Placental pericyte (primary cell): ENCODE measurements at places on chromosomes 5 and 9. TPM values are rescaled to one million over a fixed set of nuclear protein-coding genes. Genes with fewer than 3 reads are reported as not detected.

CIZ1 gene
- 47.1 and 63.0 TPM in 2 replicates for total RNA-seq

INSL4 gene
- total RNA-seq: not detected in 2 replicates

NPR3 gene
- total RNA-seq: 2.0 and 6.4 TPM in 2 replicates

ACTBL2 gene
- total RNA-seq: 1.8 and 3.3 TPM in 2 replicates

C5orf58 gene
- total RNA-seq: under 0.01 TPM in 1 of 2 replicates, not detected in the other

OR1J1 gene
- not detected in 2 replicates for total RNA-seq

TPPP gene
- total RNA-seq: under 0.01 and 0.14 TPM in 2 replicates

TRIM36 gene
- 1.8 and 2.9 TPM in 2 replicates for total RNA-seq

FOXD4L5 gene
- 0.14 TPM in 1 of 2 replicates, not detected in the other for total RNA-seq
